ENCODE measurements at places on chromosomes 2 and 18. TPM values are rescaled to one million over a fixed set of nuclear protein-coding genes. Genes with fewer than 3 reads are reported as not detected.

GRCh38 chr18:43533371-43533770, 256.1 kb upstream of the SYT4 start:
- no peaks in the 10 kb centered on the region for H3K36me3 ChIP-seq
- DNase-seq, result no peak
- no peak overlapping the region for H3K4me3 ChIP-seq
- H3K27me3 ChIP-seq, result no peaks in the 10 kb centered on the region
- H3K27ac ChIP-seq, result no peak overlapping the region

Gene C18orf54
- 3.8 TPM for total RNA-seq

Gene ZNF521
- not detected for total RNA-seq

DNA sequence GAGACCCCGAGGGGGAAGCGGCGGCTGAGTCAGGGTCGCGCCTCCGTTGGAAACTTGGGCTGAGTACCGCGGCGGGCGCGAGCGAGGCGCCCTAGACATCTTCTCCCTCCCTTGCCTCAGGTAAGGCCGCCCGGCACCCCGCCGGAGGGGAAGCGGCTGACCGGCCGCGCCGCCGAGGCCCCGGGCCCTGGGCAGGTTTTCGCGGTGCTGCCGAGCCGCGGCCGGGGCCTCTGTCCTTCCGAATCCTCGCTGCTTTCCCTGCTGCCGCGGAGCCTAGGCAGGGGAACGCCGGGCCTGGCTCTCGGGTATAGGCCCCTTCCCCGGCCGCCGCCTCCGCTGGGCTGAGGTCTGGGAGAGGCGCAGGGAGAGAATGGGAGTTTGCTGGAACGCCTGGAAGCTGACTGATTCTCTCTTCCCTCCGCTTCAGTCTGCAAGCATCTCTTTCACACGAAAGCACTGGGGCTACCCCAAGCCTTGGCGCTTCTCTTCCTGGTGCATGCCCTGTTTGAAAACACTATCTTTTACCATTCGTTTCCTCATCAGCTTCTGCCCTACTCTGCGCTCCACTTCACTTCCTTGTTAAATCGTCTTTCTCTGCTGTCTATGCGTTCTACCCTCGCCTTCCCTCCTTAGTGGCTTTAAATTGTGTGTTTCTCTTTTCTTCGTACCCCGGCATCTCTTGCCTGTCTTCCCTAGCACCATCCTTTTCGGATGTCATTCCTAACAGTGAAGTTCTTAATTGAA, 652 bp downstream of the PPM1B start:
- peak overlapping the region; percentile 99 for H3K4me3 ChIP-seq
- H3K4me1 ChIP-seq, result peaks cover 42% of the 10 kb centered on the region
- peaks cover 16% of the 10 kb centered on the region for H3K36me3 ChIP-seq
- peak overlapping the region; percentile 99 for H3K27ac ChIP-seq
- peak; percentile 27 for DNase-seq
- no peaks in the 10 kb centered on the region for H3K27me3 ChIP-seq

- H3K36me3 ChIP-seq, result no peaks in the 10 kb centered on the region
- H3K27ac ChIP-seq, result no peak overlapping the region
- H3K27me3 ChIP-seq, result no peaks in the 10 kb centered on the region
- no peaks in the 10 kb centered on the region for H3K4me1 ChIP-seq
These were observed 297.9 kb downstream of the RDH14 start for GRCh38 chr2:18262601-18263000.

Gene CENPA
- 0.44 TPM for total RNA-seq

DNA sequence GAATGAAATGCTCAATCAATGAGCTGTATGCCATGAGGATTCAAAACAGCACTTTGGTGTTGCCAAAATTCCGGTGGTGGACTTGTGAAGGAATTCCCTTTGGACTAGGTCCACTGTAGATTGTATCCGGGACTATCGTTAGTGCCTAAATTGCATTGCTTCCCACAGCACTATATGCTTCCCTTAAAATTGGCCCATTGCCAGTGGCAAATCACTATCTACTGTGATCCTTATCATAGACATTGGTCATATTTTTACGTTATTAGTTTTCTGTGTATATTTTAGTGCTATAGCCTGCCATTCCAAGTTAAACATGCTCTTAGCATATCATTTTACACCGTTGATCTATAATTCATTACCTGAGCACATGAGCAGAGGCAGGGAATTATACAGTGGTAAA, 1.7 kb downstream of the PJVK start:
- no peaks in the 10 kb centered on the region for H3K36me3 ChIP-seq
- no peaks in the 10 kb centered on the region for H3K27me3 ChIP-seq
- peaks cover 34% of the 10 kb centered on the region for H3K4me1 ChIP-seq
- no peak for DNase-seq

DNA sequence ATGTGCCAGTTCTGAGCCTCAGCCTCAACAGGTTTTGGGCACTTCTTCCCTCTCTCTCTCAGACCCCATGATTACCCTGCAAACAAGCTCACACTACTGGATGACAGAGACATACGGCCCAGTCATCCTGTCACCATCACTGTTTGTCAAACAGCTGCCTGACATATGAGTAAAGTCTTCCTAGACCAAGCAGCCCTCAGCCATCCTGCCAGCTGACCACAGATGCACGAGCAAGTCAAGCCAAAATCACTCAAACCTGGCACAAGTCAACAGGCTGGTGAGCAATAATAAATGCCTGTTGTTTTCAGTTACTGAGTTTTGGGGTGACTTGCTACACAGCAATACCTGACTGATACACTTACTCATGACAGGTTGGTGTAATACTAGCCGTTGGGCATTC, 75.5 kb upstream of the KLF7 start:
- H3K36me3 ChIP-seq, result no peaks in the 10 kb centered on the region
- H3K4me3 ChIP-seq, result no peak overlapping the region
- H3K27me3 ChIP-seq, result no peaks in the 10 kb centered on the region
- H3K4me1 ChIP-seq, result peaks cover 8% of the 10 kb centered on the region

Gene FHOD3
- total RNA-seq, result not detected

Gene HPCAL1
- 84.9 TPM for total RNA-seq

Gene LYG2
- not detected for total RNA-seq

DNA sequence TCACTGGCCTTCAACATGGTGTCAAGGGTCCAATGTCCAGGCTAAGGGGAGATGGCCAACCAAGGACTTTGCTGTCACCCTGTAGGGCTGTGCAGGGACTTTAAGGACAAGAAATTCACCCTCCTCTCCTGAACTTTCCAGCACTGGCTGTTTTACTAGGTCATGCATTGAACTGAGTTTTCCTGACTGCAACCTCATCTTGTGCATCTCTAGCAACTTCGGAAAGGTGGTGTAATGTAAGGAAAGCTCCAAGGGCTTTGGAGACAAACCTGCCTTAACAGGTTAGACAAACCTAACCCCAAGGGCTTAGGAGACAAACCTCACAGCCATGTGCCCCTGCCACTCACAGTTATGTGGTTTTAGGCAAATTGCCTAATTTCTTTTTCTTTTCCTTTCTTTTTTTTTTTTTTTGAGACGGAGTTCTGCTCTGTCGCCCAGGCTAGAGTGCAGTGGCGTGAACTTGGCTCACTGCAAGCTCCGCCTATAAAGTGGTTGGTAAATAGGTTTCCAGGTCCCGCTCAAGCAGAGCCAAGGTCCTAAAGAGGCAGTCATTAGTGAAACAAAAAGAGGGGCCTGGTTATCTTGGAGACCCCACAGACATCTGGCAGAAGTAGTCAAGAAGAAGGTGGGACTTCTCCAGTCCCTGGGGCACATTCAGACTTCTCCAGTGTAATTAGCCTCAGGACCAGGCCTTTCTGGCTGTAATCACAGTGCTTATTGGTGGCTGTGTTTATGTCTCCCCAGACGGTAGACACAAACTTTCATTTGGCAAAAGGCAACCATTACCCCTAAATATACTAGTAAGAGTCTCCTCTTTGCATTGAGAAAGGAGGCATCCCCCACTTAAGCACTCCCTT, 37.6 kb upstream of the PMAIP1 start:
- no peak overlapping the region for H3K27ac ChIP-seq
- no peak for DNase-seq
- no peaks in the 10 kb centered on the region for H3K36me3 ChIP-seq
- H3K4me1 ChIP-seq, result no peaks in the 10 kb centered on the region
- no peaks in the 10 kb centered on the region for H3K27me3 ChIP-seq

- DNase-seq, result no peak
- H3K27ac ChIP-seq, result no peak overlapping the region
- no peak overlapping the region for H3K4me3 ChIP-seq
- H3K27me3 ChIP-seq, result no peaks in the 10 kb centered on the region
These were observed 516.7 kb downstream of the NR4A2 start for GRCh38 chr2:155815851-155816250.

Gene PRKAG3
- not detected for total RNA-seq

DNA sequence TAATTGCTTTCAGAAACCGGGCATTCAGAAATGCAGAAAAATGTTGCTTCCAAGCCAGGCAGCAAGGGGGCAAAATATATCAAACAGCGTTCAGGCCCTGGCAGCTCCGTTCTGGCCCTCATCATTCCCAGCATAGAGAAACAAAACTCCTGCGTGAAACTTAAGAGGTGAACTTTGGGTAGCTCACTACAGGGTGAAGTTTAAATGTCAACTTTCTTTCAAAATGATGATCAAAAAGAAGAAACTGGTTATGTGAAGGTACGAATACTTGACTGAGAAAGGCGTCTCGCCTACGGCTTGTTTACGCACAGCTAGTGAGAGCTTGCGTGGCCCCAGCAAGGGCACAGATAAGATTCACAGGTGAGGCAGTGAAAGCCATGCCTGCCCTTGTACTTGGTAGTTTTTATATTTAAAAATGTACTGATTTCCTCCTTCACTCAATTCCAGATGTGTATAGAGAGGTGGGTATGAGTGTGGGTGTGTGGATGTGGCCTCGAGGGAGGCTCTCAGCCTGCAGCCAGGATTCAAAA, 127.5 kb downstream of the NFATC1 start:
- H3K27me3 ChIP-seq, result no peaks in the 10 kb centered on the region
- peaks cover 11% of the 10 kb centered on the region for H3K36me3 ChIP-seq
- peak overlapping the region; percentile 89 for H3K4me3 ChIP-seq
- peaks cover 53% of the 10 kb centered on the region for H3K4me1 ChIP-seq
